ENCODE measurements at places on chromosomes 12 and 14.

- DNase-seq = no peak
Observed at GRCh38 chr12:122949405-122949804, 16.9 kb downstream of the ABCB9 start.

- DNase-seq = no peak
Observed at GRCh38 chr14:90839024-90839888, 23.0 kb upstream of the TTC7B start.

- DNase-seq = no peak
Observed at GRCh38 chr14:101928415-101928841, 35.9 kb upstream of the DYNC1H1 start.

DNA sequence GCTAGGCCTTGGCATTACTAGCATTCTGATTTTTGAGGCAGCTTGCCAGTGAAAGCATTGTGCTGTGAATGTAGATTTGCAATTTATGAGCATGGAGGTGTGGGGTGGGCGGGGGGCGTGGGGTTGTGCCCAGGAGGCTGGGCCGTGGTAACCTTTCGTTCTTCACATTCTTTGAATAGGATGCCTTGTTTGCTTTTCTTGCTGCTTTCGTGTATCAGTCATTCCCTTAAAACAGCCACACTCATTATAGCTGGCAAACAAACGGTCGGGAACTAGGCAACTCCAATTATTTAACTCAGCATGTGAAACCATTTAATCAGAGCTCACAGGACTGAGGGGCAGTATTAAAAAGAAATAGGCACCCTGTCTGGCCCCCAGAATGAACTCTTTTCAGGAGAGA lies 115.9 kb upstream of the PELI2 start:
- DNase-seq = no peak

GRCh38 chr14:102220031-102220430 lies 80.3 kb downstream of the WDR20 start:
- no peak for DNase-seq

DNA sequence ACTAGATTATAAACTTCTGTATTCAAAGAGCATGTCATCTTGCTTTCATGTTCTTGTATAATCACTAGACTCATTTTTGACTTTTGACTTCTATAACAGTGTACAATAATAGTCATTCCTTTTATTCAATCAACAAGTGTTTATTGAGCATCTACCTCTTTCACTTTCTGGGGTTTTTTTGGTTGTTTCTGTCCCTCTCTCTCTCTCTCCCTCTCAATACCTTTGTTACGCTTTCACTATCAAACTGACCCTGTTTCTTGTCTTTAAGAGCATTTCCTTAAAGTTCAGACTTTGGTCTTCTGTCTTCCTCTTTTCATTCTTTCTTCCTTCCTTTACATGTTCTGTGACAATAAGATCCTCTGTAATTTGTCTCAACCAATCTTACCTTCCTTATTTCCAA lies 49.5 kb downstream of the GPR137C start:
- no peak for DNase-seq

- DNase-seq = no peak
Observed at GRCh38 chr12:109157986-109158385, 41.6 kb downstream of the ACACB start.

GRCh38 chr14:76045773-76046172 lies 60.2 kb downstream of the IFT43 start:
- no peak for DNase-seq

- no peak for DNase-seq
Observed at GRCh38 chr14:21069388-21070082, 569 bp upstream of the ARHGEF40 start.

- no peak for DNase-seq
Observed at GRCh38 chr12:8734873-8735381, 37.1 kb downstream of the RIMKLB start.

DNA sequence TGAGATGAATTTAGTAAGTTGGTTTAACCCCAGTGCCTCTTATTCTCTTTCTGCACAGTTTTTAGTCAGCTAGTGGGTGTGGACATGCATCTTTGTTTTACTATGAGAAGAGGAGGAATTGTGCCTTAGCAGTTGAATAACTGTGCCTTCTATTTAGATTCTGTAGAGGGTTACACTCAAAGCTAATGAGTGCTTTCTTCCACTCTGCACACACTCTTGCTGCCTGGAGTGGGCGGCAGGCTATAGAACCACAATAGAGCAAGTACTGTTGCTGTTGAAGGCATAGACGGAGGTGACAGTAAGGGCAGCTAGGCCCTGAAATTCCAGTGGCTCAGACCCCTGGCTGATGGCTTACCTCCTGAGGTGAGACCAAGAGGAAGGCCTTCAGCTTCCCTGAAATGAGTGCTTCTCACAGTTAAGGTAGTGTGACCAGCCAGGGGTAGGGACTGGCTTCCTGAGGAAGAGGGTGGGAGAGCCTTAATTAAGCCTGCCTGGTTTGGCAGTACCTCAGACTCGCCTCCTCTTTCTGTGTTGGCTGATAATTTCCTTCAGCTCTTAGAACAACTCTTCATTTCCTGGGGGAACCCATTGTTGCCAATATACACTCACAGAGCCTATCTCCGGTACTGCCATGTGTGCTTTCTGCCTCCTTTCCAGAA lies 24.7 kb downstream of the SUSD6 start:
- DNase-seq = no peak

- DNase-seq = no peak
Observed at GRCh38 chr12:52515927-52516831, 4.0 kb downstream of the KRT5 start.

- DNase-seq = no peak
Observed at GRCh38 chr14:95784137-95784536, 70.2 kb upstream of the TCL1A start.

DNA sequence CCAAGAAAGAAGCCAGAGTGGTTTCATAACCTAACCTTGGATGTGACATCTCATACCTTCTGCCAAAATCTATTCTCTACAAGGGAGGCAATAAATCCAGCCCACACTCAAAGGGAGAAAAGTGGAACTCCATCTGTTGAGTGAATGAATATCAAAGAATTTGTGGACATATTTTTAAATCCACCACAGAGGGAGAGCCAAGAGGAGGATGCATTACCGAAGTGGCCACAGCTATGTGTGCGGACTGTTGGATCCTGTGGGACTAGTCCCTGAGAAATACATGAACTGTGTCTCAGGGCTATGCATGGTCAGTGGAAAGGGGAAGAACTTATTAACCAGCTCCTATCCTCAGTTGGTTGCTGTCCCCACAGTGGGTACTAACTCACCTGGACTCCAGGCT lies 273.9 kb downstream of the NUAK1 start:
- DNase-seq = no peak

GRCh38 chr14:22159099-22159498 lies 429.9 kb downstream of the DAD1 start:
- DNase-seq = no peak

DNA sequence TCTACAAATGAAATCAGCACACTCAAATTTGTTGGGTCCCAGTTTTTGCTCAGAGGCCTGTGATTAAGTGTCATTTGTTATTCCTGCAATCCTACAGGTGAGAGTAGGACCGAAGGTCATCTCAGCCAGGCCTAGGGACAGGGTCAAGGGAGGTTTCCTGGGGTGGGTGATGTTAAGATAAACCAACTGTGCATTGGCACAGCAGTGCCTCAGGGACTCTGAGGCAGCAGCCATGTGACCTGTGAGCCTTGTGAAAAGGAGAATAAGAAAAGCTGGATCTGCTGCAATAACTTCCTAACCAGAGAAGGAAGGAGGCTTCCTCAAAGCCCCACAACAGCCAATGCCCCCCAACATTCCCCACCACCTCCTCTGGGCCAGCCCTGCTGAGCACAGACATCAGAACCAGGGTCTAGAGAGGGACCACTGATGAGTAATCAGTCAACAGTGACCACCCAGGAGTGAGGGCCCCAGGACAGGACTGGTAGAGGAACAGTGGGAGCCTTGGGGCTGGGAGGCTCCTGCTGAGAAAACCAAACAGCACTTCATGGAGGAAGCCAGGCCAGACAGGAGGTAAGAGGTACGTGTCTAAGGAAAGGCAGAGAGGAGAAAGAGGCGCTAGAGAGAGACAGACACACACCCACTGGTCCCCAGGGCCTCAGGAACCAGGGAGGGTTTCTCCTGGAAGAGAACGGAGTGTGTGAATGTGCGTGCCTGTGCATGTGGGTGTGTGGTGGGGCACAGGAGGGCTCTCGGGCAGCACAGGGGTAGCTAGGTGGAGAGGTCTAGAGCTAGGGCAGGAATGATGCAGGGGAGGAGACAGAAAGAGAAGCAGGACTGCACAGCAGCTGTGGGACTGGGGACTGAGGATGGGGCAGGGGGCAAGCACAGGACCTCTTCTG lies 82.4 kb downstream of the ITPK1 start:
- no peak for DNase-seq

DNA sequence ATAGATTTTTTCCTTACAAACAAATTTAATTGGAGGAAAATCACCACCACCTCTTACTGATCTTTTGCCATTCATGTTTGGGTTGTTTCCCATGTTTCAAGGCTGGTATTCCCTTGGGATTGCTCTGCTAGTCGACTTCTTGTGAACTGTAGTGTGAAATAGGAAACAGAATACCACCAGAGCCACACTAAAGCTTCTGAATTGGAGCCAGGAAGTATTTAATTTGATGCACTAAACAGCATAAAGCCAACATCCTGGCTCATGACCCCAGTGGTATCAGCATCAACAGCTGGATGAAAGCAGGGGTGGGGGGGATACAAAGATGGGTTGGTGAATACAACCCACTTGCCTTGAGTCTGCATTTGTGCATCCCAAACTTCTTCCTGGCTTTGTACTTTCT lies 127.5 kb downstream of the TBC1D30 start:
- no peak for DNase-seq

- no peak for DNase-seq
Observed at GRCh38 chr12:113083863-113084435, 27.4 kb downstream of the DTX1 start.

DNA sequence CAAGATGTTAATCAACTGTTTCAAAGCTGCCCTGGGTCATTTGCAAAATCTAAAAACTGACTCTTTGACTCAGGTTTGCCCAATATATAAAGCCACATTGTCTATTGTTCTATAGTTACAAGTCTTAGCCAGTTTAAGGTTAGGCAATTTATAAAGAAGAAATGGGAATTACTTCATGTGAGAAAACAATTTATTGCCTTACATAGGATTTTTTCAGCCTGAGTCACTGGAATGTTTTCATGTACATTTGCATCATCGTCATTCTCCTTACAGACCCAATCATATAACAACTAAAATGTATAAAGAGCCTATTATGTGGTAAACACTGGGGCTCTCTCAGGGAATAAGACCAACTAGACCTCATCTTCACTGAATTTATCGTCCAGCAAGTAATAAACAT lies 100.3 kb upstream of the PLEKHG7 start:
- no peak for DNase-seq

DNA sequence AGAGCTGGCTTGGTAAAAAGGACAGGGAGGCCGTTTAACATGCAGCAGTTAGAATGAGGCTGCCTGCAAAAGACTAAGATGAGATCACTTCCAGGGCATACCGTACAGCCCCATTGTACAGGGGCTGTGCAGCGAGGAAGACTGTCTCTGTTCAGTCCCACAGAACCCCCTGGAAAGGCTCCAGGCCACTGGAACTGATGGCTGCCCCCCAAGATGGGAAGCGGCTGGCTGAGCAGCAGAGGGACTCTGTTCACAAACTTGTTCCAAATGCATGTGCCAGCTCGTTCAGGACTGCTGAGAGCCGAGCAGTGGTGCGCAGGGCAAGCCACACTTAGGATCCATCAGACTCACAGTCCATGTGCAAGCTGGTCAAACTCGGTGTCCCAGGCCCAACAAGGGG lies 82.9 kb downstream of the CHGA start:
- DNase-seq = no peak
